ENCODE measurements at places on chromosomes 13 and 19.

DNA sequence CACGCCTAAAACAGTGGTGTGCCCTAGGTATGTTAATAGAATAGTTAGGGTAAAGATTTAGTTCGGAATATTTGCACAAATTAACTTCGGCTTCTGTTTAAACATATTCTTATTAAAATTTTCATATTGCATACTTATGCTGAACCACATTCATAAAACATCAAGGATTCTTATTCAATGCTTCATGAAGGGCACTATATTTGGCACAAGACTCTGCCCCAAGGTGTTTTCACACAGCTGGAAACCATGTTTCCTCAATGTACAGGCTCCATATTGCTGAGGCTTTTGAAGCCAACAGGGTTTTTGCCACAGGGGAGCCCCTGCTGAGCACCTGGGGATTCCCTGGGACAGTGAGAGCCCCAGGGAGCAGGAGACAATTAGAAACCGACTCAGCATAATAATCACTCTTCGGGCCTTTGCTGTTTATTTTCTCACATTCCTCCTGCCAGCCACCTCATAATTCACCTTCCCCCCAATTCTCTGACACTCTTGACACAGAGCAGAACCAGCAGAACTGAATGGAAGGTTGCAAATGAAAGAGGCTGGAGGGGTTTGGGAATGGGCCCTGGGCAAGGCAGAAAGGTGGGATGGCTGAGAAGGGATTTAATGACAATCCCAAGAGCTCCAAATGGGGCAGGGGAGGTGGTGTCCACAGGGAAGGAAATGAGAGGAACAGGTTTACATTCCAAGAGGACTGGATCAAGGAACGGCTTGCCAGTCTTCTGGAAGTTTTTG is 72.3 kb upstream of the POMP start:
- DNase-seq: no peak

DNA sequence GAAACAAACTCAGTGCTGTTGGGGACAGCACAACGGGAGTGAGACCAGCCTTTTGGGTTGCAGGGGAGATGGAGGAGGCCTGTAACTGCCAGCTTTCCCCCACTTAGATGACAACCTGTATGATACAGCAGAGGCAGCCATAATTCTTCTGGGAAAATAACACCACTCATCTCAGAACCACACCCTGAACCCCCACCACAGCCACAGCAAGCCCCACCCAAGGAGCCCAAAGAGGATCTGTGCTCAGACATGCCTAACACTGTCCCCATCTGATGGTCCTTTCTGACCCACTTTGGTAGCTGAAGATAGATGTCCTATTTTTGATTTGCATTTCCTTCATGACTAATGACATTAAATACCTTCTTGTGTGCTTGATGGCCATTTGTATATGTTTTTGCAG is 15.4 kb downstream of the LGALS13 start:
- no peak for DNase-seq

DNA sequence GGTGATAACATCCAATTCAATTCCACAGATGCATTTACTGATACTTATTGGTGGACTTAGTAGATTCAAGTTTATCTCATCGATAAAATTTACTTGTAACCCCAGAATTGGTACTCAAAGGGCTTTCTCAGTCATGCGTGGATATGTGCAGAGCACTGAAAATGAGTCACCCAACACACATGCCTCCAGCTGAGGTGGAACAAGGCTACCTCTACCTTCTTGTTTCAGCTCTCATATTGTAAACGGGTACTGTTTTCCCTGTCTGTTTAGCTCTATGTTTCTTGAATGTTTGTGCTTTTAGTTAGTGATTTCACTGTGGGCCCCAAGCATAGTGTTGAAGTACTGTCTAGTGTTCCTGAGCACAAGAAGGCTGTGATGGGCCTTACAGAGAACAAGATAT is 1.5 kb downstream of the LRRC63 start:
- DNase-seq: no peak

GRCh38 chr13:27634231-27634630 is 12.5 kb downstream of the POLR1D start:
- no peak for DNase-seq

DNA sequence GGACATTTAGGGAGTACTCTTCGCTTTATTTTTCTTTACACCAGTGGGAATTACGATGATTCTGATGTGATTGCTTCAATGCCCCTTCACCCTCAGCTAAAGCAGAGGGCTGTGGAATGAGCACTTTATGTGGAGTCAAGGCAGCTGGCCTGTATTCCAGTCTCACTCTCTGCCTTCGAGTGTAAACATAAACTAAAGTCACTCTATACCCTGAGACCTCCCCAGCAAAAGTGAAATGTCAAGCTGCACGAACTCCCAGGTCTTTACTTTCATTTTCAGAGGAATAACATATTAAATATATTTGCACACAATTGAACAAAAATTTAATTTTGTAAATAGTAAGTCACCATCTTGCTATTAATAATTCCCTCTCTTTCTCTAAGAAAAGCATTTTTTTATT is 557.1 kb downstream of the DACH1 start:
- no peak for DNase-seq

DNA sequence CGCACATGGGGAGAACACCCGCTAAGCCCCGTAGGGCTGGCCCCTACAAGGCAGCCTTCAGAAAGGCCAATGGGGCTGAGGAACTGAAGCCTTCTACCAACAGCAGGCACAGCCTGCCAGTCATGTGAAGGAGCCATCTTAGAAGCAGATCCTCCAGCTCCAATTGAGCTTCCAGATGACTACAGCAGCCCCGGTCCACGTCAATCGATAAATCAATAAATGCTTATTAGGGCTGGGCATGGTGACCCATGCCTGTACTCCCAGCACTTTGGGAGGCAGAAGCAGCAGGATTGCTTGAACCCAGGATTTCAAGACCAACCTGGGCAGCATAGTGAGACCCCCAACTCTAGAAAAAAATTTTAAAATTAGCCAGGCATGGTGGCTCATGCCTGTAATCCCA is 23.0 kb downstream of the TEX101 start:
- no peak for DNase-seq

- no peak for DNase-seq
Observed at GRCh38 chr19:48629599-48630295, 7.4 kb downstream of the DBP start.

DNA sequence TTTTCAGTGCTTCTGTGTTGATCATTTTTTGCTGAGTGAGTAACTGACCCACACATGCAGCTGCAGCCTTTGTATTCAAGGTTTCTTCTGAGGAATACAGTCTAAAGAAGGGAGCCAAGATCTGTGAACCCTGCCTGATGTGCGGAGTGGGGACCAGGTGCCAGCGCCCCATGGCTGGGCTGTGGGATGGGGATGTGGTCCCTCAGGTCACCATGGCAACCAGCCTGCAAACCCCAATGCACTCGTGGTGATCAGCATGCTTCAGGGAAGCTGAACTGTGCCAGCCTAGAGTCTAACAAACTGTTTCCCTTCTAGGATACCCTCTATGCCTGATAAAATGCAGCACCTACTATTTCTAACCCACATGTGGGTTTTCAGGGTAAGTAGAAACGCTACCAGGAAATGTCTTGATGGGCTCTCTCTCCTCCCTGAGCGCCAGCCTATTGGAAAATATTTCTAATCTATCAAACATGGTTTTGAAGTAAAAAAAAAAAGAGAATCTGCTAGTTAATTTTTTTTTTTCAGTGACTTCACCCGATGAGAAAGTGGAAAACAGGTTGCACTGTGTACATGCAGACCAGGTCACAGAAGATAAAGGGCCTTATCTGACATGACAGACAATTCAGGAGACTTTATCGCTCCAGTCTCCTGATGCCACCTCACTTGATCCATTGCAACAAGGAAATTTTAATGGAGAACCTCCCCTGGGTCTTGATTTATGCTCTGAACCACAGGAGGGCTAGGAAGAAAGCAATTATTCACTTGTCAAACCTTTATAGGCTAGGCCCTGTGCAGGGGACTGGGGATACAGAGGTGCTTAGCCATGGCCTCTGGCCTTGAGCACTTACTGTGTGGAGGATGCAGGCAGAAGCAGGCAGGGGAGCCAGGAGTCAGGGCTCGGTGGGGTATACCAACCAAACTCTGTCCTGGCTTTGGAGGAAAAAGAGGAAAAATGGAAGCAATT is 51.1 kb downstream of the RASL11A start:
- no peak for DNase-seq

DNA sequence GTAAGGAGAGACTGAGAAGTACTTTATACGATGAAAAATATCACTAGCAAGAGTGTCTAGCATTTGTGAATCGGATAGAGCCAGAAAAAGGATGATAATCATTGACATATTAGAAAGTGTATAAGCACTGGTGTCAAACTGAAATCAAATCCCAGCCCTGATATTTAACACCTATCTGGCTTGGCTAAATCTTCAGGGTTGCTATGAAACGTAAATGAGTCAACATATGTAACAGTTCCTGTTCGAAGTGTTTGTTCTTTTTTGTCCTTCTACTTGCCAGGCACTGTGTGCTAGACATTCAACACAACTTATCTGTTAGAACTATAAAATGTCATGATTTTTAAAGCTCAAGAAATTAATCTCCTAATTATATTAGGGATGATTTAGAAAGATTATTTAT is 40.8 kb downstream of the SERPINE3 start:
- peak; percentile 18 for DNase-seq

DNA sequence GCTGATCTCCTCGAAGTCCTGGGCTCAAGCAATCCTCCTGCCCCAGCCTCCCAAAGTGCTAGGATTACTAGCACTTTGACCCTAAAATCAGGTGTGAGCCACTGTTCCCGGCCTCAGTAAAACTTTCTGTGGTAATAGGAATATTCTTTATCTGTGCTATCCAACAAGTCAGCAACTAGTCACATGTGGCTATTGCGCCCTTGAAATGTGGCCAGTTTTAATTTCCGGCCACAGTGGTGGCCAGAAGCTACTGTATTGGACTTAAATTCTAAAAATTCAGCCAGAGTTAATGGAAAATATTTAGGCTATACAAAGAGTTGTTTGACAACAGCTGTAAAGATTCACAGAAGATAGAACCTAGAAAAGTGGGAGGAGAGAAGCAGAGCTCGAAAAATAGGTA is 30.0 kb downstream of the KEAP1 start:
- peak; percentile 33 for DNase-seq

- DNase-seq: no peak
Observed at GRCh38 chr13:97851269-97851668, 102.2 kb upstream of the IPO5 start.

- DNase-seq: no peak
Observed at GRCh38 chr19:7863157-7863970, 10.8 kb downstream of the PRR36 start.

- DNase-seq: no peak
Observed at GRCh38 chr13:43911871-43912270, 32.2 kb downstream of the LACC1 start.

DNA sequence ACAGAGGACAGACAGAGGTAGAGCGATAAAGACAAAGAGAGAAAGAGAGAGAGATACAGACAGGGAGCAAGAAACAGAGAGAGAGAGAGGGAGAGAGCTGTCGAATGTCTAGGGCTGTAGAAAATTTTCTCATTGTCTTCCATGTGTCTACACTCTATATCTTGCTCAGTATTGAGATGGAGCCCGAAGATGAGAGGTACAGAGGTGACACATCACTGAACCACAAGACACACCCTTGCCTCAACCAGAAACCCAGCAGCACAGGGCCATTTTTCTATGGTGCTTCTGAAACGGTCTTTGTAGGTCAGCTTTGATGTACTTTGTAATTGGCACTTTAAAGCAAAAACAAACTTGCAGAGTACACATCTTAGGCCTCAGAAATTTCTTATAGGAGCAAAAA is 111.9 kb downstream of the KL start:
- no peak for DNase-seq

- DNase-seq: no peak
Observed at GRCh38 chr13:44661936-44662335, 85.8 kb upstream of the TSC22D1 start.

DNA sequence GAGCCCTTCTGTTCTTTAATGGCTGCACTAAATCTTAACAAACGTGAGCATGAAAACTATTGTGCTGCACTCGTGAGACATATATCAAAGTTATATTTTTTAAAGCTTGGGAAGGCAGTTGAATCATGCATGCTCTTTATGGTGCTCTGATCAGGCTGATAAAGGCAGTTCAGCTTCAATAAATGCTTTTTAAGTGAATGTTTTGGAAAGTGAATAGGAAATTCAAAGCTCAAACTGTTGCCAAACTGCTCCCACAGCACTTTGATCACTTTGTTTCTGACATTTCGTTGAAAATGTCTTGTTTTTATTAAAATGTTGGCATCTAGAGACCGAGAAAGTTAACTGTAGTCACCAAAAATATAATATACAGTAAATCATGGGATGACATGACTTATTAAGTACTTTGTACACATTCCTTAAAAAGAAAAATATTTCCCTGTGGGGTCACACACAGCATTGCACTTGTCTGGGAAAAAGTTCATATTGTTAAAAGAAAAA is 625.7 kb upstream of the PCDH9 start:
- no peak for DNase-seq

DNA sequence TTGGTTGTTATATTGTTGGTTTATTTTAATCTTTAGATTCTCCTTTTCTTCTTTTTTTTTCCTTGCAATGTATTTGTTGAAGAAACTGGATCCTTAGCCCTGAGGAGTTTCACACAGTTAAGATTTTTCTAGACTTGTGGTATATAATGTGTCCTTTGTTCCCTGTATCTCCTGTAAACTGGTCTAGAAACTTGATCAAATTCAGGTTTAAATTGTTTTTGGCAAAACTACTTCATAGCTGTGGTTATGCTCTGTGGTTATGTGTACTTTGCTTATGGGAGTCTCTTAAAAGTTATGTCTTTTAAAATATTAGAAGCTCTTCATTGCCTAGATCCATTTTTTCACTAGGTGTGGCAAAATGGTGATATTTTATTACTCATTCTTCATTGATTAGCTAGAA is 3.7 kb upstream of the MTRF1 start:
- peak; percentile 41 for DNase-seq
